ENCODE measurements at places on chromosomes 4 and X. TPM values are rescaled to one million over a fixed set of nuclear protein-coding genes. Genes with fewer than 3 reads are reported as not detected.

GRCh38 chr4:149825336-149825735, 9.7 kb upstream of the IQCM start:
- no peak for DNase-seq

DNA sequence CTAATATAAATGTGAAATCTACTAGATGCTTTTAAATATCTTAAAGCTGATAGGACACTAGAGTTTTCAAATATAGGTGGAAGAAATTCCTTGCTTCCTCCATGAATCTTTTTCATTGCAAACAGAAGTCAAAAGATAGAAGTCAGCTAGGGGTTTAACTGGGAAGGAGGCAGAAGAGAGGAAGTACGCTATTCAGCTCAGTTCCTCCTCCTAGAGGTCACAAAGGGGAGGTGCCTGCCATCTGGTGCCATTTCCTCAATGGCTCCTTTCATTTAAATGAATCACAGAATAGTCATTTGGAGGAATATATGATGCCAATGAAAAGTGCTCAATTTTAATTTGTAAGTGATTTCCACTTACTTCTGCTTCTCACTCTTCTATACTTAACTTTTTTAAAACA, 8.5 kb downstream of the COL25A1 start:
- DNase-seq: no peak

GRCh38 chr4:152936446-152937335, 568 bp downstream of the FHDC1 start:
- no peak for DNase-seq

DNA sequence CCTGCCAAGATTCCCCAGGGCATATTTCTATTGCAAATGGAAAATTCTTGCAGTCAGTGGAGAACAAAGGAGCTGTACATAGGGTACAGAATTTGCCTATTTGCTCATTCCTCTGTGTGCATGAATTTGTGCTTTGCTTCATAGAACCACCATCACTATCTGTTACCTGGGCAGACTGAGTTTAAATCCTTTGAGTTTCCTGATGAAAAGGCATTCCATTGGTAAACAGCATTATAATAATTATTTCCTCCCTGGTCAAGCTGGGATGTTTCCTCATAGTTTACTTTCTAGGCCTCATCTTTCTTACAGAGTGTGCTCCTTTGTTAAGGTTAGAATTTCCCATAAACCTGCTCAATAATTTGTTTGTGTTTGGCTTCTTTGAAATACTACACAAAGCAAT, 809 bp upstream of the SLC6A14 start:
- DNase-seq: no peak

SPATA4 gene
- not detected for total RNA-seq

RASL11B gene
- not detected for total RNA-seq

FABP2 gene
- 112 TPM for total RNA-seq

LGI2 gene
- total RNA-seq: not detected
